Fibroblast of skin of right biceps (primary cell): ENCODE measurements at places on chromosomes 4 and X.
A peak's percentile ranks its signal among the peaks of the same experiment; 100 is the strongest.

GRCh38 chr4:85180533-85180932, 214.0 kb upstream of the WDFY3 start:
- DNase-seq, result no peak

- no peak for DNase-seq
These were observed 4.3 kb downstream of the PNCK start for GRCh38 chrX:153669174-153669890.

DNA sequence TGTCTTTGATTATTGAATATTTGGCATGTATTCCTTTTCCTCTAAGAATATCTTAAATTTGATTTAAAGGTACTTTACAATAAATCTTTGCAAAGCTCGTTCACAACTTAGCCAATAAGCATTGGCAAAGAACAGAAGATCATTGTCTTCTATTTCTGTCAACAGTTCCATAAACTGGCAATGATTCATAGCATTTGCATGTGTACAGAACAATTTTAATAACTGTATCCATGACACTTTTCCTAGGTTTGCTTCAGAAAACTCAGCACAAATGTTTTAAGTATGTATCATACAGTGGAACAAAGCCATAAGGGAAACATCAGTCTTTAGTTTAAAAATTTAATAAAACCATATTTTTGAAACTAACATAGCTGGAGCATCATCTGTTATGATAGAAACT, 462.7 kb upstream of the RPS6KA3 start:
- DNase-seq, result peak; percentile 86

- DNase-seq, result peak; percentile 74
These were observed 55.8 kb downstream of the EMCN start for GRCh38 chr4:100461807-100462605.

- peak; percentile 79 for DNase-seq
These were observed at the start of gene TMEM47 for GRCh38 chrX:34656842-34657725. Gene TMEM47 (minus strand): TSS chrX:34657285. CDS start chrX:34657029, 256 bp downstream.

DNA sequence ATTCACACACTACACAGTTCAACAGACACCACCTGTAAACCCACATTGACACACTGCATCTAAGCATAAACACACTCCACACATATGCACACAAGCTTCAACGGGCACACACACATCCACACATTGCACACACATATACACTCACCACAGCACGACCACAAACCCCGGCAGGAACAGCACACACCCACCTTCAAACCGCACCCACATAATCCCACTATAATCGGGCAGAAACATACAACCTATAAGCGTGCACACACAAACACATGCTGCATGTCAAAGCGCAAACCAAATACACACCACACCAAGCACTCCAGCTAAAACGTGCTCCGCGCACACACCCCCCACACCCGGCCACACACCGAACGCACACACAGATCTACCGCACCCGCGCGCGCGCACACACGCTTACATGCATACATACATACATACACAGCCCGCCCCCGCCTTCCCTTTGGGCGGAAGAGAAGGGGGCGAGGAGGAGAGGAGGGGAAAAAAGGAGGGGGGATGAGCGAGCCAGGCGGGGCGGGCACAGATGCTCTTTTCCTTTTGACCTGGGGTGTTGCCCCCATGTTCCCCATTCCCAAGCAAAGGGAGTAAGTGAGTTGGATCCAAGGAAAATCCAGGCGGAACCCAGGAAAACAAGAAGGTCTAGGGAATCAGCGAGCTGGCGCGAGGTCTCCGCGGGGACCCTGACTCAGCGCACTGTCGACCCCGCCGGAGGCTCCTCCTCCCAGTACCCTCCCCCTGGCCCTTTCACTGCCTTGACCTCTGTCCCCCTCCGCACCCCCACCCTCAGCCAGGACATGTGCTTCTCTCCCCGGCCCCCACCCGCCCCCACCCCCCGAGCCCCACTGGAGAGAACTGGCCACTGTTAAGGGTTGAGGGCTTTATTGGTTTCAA, 9.9 kb downstream of the ARHGAP36 start:
- no peak for DNase-seq

GRCh38 chrX:118558926-118559325, 63.3 kb downstream of the DOCK11 start:
- DNase-seq, result no peak

- peak; percentile 25 for DNase-seq
These were observed 39.8 kb downstream of the IRF2 start for GRCh38 chr4:184434501-184435066.

- no peak for DNase-seq
These were observed 104.9 kb downstream of the CEP44 start for GRCh38 chr4:174388461-174389145.
